ENCODE measurements at places on chromosomes 1 and 21. TPM values are rescaled to one million over a fixed set of nuclear protein-coding genes. Genes with fewer than 3 reads are reported as not detected.
A peak's percentile ranks its signal among the peaks of the same experiment; 100 is the strongest.

TMPRSS15 gene
- total RNA-seq = not detected

DNA sequence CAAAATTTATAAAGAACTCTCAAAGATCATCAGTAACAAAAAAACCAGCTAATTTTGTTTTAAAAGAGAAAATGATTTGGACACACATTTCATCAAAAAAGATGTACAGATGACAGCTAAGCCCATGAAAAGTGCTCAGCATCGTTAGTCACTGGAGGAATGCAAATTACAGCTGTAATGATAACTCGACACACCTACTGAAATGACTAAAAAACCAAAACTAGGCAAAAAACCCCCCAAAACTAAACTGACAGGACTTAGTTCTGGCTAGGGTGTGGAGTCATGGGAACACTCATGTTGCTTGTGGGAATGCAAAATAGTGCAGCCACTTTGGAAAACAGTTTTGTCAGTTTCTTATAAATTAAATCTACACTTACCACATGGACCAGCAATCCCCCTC, 59.5 kb downstream of the CNIH3 start:
- no peak overlapping the region for H3K4me3 ChIP-seq
- H3K4me1 ChIP-seq = no peaks in the 10 kb centered on the region
- no peak for DNase-seq
- H3K27me3 ChIP-seq = peaks cover 2% of the 10 kb centered on the region

GRCh38 chr1:167564612-167565270, 11.2 kb upstream of the CREG1 start:
- no peak for DNase-seq
- no peak overlapping the region for H3K4me3 ChIP-seq
- H3K27me3 ChIP-seq = peaks cover 3% of the 10 kb centered on the region
- no peak overlapping the region for H3K27ac ChIP-seq
- peaks cover 6% of the 10 kb centered on the region for H3K4me1 ChIP-seq
- no peaks in the 10 kb centered on the region for H3K36me3 ChIP-seq

FAM72A gene
- 34.1 TPM for total RNA-seq

DNA sequence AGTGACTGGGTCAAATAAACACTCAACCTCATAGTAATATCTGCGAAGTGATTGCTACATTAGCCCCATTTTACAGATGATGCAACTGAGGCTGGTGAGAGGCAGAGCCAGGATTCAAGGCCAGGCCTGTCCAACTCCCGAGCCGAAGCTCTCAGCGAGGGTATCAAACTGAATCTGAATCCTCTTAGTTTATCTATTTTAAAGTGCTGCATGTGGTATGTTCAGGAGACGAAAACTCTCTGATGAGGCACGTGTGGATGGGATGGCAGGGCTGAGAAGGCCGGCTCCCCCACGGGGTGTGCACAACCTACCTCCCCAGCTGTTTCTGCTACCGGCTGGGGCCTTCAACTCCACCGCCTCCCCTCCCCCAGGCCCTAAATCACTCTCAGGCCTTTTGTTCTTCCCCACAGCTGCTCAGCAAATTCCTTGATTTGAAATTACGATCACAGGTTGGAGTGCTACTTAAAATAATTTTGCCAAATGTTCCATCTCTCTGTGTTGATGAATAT, 171.8 kb downstream of the TOMM20 start:
- no peak for DNase-seq
- H3K4me3 ChIP-seq = no peak overlapping the region
- H3K36me3 ChIP-seq = no peaks in the 10 kb centered on the region
- H3K27ac ChIP-seq = no peak overlapping the region

ANGPTL1 gene
- not detected for total RNA-seq

GRCh38 chr1:153977250-153978240, at the start of gene JTB:
JTB (minus strand) TSS chr1:153977674; CDS start chr1:153977252, 422 bp downstream.
- peak; percentile 89 for DNase-seq
- peak within 1 kb of the TSS; percentile 97 for H3K4me3 ChIP-seq
- H3K4me1 ChIP-seq = peaks cover 49% of the 10 kb centered on the region

TCHH gene
- total RNA-seq = 0.05 TPM

GRCh38 chr1:32771561-32772280, 45.4 kb downstream of the YARS1 start:
- H3K27me3 ChIP-seq = no peaks in the 10 kb centered on the region
- no peak overlapping the region for H3K4me3 ChIP-seq
- no peak for DNase-seq
- peaks cover 15% of the 10 kb centered on the region for H3K4me1 ChIP-seq
- H3K36me3 ChIP-seq = peaks cover 30% of the 10 kb centered on the region

- no peak for DNase-seq
- H3K27ac ChIP-seq = no peak overlapping the region
- H3K4me1 ChIP-seq = no peaks in the 10 kb centered on the region
- no peaks in the 10 kb centered on the region for H3K36me3 ChIP-seq
- H3K4me3 ChIP-seq = no peak overlapping the region
- H3K27me3 ChIP-seq = no peaks in the 10 kb centered on the region
Measured at GRCh38 chr1:187928288-187928687, 1099.5 kb downstream of the PLA2G4A start.

DNA sequence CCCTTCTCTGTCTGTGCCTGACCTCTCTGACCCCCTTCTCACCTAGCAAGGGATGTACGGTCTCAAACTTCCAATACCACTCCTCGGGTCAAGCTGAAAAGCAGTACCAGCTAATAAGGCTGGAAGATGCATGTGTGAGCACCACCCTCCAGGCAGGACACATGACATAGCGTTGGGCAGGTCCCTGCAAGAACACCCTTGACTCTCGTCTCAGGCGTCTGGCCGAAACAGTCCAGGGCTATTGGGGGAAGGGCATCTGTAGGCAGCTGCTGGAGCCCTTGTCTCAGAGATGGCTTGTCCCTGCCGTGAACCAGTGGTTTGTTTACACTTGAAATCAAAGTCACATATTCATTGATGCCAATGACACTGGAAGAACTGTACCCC, 56.5 kb downstream of the CD46 start:
- H3K4me1 ChIP-seq = peaks cover 42% of the 10 kb centered on the region
- H3K36me3 ChIP-seq = peaks cover 70% of the 10 kb centered on the region
- DNase-seq = peak; percentile 6
- no peak overlapping the region for H3K4me3 ChIP-seq
- peak overlapping the region; percentile 28 for H3K27ac ChIP-seq
- H3K27me3 ChIP-seq = no peaks in the 10 kb centered on the region

GRCh38 chr1:20896826-20897225, 109.7 kb upstream of the HP1BP3 start:
- H3K27ac ChIP-seq = no peak overlapping the region
- no peaks in the 10 kb centered on the region for H3K27me3 ChIP-seq
- no peak for DNase-seq
- no peak overlapping the region for H3K4me3 ChIP-seq
- peaks cover 19% of the 10 kb centered on the region for H3K36me3 ChIP-seq
- no peaks in the 10 kb centered on the region for H3K4me1 ChIP-seq

DNA sequence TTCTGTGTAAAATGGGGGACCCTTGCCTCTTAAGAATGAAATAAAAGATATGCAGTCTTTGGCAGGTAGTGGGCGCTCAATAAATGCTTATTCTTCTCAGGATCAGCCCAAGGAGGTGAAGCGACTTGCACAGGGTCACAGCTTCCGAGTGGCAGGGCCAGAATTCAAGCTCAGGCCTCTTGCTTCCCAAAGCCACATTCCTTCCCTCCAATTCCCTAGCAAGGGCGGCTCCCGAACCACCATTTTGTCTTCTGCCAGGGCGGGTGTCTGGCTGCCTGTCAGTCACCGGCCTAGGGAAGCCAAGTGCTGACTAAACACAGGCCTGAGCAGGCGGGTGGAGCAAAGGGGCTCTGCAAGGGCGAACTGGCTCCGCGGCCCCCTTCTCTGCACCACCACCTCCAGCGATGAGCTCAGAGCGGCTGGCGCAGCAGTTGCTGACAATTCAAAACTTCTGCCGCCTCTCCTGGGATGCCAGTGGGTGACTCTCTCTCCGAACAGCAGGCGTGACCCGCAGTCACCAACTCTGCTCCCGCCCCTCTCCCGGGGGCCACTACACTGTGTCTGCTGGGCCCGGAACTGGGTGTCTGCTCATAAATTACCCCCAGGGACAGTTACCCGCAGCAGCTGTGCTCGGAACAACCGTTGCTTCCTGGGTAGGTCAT, 10.8 kb downstream of the GPR3 start:
- H3K36me3 ChIP-seq = peaks cover 15% of the 10 kb centered on the region
- H3K4me1 ChIP-seq = peaks cover 3% of the 10 kb centered on the region
- no peak overlapping the region for H3K4me3 ChIP-seq
- H3K27me3 ChIP-seq = no peaks in the 10 kb centered on the region

- no peak overlapping the region for H3K4me3 ChIP-seq
- H3K36me3 ChIP-seq = no peaks in the 10 kb centered on the region
- no peak overlapping the region for H3K27ac ChIP-seq
- DNase-seq = no peak
Measured at GRCh38 chr1:154859151-154859785, 10.8 kb downstream of the KCNN3 start.

DNA sequence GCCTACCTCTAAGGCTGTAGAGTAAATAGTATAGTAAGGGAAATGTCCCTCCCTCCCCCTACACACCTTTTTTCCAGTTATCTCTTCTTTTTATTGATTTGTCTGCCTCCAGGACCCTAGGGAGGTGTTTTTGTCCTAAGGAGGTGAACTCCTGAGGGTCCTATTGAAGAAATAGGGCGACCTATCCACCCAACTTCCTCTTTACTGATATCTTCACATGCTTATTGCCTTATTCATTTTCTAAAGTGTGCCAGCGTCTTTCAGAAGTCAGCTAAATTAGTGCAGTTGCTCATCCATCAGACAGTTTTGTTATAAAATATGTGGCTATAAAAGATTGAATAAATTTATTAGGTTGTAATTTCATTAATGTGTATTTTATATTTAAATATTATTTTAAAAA, 5.9 kb downstream of the BACH1 start:
- no peaks in the 10 kb centered on the region for H3K27me3 ChIP-seq
- no peak for DNase-seq
- H3K4me1 ChIP-seq = peaks cover 45% of the 10 kb centered on the region
- peaks cover 12% of the 10 kb centered on the region for H3K36me3 ChIP-seq
- no peak overlapping the region for H3K4me3 ChIP-seq

ELF3 gene
- 0.38 TPM for total RNA-seq

- peaks cover 7% of the 10 kb centered on the region for H3K36me3 ChIP-seq
- peaks cover 22% of the 10 kb centered on the region for H3K27me3 ChIP-seq
- DNase-seq = no peak
- no peak overlapping the region for H3K27ac ChIP-seq
Measured at GRCh38 chr1:84450910-84451309, 28.2 kb upstream of the RPF1 start.
